Frontal cortex (tissue), 4 donors: ENCODE measurements at places on chromosomes 7 and 10.

GRCh38 chr7:81419731-81420130 is 350.1 kb downstream of the HGF start:
- no peak for DNase-seq

DNA sequence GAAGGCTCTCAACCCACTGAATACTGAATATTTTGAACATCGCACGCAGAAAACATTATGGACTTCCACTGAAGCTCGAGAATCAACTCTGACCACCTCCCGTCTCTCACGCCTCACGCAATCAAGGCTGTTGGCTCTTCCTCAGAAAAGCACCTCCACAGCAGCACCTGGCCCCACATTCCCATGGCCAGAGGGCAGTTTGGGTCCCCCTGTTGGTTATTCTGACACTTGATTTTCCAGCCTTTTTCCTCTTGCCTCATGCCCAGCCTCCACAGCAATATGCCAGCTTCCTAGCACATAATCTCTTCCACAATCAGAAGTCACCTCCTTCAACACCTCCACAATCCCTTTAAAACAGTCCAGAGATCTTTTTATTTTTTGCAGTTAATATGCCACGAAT is 55.9 kb downstream of the SVOPL start:
- no peak for DNase-seq

- no peak for DNase-seq
Measured at GRCh38 chr10:28769091-28769604, 91.8 kb downstream of the BAMBI start.

DNA sequence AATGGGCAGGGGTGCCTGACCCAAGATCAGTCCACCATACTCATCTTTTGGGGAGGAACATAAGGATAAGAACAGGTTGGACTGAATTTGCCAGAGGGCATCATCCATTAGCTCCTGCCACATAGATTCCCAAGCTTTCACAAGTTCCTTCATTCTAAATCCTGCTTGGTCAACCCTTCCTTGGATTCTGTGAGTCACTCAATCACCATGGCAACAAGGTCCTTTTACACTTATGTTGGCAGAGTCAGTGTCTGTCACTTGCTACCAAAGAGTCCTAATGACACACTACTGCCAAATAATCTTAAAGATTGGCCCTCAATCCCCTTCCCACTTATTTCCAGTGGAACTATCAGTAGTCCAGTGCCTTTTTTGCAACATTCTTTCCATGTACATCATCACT is 5.0 kb upstream of the LGI1 start:
- DNase-seq: no peak

DNA sequence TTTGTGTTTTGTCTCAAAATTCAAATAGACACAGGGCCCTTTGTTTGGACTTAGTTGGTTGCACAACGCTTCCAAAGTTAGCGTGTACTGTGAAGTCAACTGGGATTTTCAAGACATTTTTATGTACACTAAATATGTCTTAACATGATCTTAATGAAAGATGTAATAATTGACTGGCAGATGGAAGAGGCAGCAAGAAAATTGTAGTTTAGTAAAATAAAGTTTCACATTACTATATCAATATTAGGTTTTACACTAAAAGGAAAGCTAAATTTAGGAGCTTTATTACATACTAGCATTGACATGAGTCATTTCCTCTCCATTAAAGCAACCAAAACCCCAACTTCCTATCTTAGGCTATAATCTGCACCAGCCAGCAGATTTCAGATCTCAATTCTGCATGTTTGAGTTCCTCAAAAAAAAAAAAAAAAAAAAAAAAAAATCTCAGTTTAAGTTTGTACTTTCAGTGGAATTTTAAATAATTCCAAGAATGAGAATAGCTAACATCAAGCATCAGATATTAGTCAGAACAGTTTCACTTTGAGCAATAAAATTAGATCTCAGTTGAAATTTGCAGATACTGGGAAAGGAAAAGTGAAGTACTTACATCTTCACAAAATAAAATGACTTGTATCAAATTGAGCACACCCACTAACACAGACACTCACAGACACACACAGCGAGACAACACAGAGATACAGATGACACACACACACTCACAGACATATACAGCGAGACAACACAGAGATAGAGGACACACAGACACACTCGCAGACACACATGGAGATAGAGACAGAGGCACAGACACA is 346.6 kb upstream of the KLF6 start:
- DNase-seq: no peak

- DNase-seq: no peak
Measured at GRCh38 chr7:34603711-34604444, 54.1 kb upstream of the NPSR1 start.

GRCh38 chr10:15526754-15527153 is 155.7 kb upstream of the FAM171A1 start:
- no peak for DNase-seq

DNA sequence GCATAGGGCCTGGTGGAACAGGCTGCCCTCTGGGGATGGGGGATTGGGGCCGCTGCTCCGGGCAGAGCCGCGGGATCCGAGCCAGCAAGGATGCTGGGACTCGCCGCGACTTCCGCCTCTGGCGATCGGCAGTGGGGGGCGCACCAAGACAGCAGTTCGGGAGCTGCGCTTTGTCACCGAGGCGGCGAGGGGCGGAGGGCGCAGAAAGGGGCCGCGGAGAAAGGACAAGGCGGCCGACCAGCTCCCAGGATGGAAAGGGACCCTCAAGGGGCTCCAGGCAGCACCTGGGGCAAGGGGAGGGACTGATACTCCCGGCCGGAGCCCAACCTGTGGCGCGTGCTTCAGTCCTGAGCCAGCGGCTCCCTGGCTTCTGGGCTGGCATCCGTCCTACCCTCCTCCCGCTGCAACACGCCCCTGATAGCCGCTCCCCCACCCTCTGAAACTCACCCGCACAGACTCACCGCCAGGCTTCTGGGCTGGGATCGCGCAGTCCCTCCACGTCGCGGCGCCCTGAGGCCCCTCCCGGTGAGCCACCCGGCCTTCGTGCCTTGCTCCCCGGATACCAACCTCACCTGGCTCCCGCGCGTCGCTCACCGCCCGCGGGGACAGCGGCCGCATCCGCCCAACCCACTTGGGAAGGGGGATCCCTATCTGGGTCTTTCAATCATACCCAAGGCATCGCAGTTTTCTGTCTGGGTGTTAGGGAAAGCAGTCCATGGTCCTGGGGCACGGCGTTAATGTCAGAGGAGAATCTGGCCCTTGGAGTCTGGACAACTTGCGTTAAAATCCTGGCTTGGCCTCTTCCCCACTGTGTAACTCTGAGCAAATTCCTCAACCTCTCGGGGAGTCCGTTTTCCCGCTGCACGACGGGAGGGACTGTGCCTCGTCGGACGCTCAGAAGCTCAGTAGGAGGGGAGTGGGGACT is 7.0 kb upstream of the EVX1 start:
- DNase-seq: peak; percentile 54

GRCh38 chr7:111312966-111313365 is 222.0 kb downstream of the LRRN3 start:
- DNase-seq: no peak

DNA sequence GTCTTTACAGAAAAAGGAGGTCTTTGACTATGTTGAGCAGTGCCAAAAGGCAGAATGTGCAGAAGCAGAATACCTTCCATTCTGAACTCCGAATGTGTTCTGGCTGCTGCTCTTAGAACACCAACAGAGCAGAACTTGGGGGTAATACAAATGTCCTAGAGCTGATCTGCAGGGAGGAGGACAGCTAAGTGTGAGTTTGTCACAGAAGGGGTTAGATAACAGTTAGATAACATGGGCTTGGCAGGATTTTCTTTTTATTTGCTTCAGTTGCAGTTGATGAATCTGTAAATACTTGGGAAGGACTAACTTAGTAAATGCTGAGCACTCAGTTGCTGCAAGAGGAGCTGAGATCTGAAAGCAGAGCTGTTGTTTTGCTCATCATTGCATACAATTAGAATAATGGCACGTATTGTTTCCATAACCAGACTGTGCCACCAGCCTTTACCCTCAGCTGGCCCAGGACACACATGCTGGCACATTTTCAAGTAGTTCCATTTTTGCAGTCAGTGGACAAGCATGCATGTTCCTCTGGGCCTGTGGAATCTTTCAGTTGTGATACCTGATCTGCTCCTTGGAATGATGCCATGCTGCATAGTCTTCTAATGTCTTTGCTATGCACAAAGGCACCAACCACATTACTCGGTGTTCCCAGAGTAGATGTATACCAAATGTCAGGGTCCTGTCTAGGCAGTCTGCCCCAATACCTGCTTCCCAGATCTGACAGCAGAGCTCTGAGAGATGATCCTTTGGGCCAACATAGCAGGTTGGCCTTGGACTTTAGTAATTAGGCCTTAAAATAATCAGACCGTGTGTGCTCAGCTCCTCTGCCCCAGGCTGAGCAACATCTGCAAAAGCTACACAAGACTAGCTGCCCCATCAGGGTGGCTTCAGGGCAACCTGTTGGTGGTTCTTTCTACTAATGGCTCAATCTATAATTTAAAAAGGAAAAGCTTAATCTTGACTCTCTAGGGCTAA is 55.7 kb downstream of the GSDME start:
- no peak for DNase-seq

DNA sequence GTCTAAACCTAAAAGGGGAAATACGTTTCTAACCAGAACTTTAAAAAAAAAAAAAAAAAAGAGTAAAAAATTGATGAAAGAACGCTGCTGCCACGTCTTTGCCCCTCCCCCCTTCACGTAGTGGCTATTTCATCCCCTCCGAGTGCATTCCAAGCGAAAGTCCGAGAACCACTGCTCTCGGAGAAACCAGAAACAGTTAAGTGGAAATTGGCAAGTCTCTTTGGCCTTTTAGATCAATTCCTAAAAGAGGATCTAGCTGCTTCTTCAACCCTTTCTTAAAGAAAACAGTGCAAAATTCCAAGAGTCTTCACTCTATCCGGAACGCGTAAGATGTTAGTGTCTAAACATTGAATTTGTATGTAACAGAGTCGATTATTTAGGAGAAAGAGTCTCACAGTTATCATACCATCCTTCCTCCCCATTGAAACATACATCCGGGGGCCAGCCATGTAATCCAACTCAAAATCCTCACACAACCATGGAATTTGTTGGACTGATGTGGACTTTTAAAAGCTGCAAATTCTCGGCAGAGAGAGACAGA is 1.1 kb downstream of the P4HA1 start:
- DNase-seq: no peak

DNA sequence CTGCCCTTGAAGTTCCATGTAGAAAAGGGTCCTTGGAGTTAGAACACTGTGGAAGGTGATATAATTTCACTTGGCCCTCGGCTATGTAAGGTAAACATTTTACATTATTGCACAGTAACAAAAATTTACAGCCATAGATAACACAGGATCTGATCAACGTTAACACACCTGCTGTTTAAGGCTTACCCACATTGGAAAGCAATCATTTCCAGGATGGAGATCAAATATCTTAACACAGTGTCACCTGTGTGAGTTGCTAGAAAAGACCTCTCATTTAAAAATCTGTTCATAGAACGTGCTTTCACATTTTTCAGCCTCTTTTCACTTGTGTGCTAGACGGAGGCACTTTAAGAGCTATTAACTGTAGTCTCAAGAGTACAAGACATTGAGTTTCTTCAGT is 1.9 kb downstream of the TMEM229A start:
- DNase-seq: no peak

DNA sequence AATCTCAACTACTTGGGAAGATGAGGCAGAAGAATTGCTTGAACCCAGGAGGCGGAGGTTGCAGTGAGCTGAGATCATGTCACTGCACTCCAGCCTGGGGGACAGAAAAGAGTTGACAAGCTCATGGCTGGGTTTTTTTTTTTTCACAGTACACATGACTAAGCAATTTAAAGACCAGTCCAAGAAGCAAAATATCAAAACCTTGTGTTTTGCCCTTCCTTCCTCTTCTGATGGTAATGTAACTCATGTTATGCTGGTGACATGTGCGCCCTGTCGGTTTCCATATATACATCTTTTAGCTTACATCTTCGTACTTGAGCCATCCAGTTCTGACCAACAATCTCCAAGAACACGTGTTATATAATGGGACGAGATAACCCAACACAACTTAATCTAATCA is 237.7 kb upstream of the PLXDC2 start:
- no peak for DNase-seq

DNA sequence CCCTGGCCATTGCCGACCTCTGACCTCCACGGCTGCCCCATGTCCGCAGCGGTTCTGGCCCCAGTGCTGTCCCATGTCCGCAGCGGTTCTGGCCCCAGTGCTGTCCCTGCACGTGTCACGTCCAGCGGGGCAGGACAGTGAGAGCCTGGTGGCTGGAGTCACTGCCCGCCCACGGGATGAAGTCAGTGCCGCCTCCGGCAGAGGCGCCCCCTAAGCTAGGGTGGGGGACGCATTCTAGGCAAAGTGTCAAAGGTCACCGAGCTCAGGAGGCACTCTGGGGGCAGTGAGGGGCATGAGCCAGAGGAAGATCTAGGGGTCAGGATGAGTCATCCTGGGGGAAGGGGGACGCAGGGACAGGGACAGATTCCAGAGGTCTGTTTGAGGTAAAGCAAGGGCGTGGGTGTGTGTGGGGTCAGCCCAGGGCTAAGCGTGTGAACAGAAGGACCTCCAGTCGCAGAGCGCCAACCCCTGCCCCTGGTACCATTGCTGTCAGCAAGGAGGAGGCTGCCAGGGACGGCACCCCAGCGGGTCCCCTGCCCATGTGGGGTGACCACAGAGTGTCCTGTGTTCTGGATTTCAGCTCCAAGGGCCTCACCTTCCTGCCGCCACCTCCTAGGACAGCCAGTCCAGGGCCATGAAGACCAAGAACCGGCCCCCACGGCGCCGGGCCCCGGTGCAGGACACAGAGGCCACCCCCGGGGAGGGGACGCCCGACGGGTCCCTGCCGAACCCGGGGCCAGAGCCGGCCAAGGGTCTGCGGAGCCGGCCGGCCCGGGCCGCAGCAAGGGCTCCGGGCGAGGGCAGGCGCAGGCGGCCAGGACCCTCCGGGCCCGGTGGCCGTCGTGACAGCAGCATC is 665 bp downstream of the BHLHA15 start:
- no peak for DNase-seq

GRCh38 chr10:10589540-10590303 is 427.9 kb upstream of the CELF2 start:
- DNase-seq: no peak

DNA sequence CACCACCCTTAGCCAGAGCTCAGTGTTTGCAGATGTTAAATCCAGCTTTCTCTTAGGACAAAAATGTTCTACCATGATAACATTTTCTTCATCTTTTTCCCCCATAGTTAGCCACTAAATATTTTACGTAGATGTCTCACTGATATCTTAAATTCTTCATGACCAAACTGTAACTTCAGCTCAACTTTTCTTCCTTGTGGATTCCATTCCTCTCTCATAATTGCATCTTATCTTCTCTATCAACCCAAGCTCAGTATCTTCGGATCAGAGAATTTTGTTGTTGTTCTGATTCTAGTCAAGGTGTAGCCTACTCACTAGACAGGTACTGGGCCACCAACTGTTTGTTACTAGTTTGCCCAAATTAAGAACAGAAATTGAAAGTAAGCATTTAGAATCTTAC is 60.2 kb downstream of the SHOC2 start:
- no peak for DNase-seq
